ENCODE measurements at places on chromosomes 2 and 18. TPM values are rescaled to one million over a fixed set of nuclear protein-coding genes. Genes with fewer than 3 reads are reported as not detected.

Gene FAP
- total RNA-seq, result 150 TPM

Gene ABCG8
- total RNA-seq, result not detected

Gene B3GNT7
- total RNA-seq, result 0.27 TPM

Gene SETBP1
- 15.0 TPM for total RNA-seq
